ENCODE measurements at places on chromosomes 4 and X.

DNA sequence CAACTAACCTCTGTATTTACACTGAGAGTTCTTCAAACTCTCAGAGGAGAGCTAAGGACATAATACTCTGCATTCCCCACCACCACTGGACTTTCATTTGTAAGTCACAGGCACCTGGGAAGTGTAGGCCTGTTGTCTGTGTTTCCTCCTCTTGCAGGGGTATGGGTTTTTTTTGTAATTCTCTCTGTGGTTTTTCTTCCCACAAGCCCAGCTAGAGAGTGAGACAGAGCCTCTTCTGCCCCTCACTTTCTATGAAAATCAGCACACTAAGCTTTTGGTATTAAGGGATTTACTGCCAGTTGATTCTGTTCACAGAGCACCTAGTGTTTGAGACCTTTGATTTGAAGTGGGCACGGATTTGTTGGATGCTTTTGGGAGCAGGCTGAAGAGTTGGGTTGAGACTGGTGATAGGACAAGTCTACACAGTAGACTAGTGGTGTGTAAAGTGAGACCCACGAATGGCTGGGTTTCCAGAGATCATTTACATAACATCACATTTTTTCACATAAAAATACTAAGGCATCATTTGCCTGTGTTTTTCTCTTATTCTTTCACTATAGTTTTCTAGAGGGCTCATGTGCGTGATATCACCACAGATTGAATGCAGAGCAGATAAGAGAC, 28.9 kb upstream of the WDR17 start:
- DNase-seq = no peak

DNA sequence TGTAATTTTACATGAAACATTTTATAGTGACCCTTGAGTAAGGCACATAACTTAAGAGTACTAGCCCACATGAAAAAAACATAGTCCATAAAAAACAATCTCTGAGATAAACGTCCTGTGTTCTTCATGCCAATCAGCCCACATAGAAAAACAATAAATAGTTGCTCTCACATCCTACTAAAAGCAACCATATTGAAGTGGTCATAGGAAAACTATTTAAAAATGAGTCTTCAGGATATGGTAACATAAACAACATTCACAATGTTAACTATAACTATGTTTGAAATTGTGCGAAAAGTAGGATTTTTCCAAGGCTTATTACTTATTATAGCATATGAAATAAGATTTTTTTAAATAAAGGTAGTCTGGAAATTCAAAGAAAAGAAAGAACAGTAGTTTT, 77.1 kb upstream of the EPHA5 start:
- DNase-seq = no peak

DNA sequence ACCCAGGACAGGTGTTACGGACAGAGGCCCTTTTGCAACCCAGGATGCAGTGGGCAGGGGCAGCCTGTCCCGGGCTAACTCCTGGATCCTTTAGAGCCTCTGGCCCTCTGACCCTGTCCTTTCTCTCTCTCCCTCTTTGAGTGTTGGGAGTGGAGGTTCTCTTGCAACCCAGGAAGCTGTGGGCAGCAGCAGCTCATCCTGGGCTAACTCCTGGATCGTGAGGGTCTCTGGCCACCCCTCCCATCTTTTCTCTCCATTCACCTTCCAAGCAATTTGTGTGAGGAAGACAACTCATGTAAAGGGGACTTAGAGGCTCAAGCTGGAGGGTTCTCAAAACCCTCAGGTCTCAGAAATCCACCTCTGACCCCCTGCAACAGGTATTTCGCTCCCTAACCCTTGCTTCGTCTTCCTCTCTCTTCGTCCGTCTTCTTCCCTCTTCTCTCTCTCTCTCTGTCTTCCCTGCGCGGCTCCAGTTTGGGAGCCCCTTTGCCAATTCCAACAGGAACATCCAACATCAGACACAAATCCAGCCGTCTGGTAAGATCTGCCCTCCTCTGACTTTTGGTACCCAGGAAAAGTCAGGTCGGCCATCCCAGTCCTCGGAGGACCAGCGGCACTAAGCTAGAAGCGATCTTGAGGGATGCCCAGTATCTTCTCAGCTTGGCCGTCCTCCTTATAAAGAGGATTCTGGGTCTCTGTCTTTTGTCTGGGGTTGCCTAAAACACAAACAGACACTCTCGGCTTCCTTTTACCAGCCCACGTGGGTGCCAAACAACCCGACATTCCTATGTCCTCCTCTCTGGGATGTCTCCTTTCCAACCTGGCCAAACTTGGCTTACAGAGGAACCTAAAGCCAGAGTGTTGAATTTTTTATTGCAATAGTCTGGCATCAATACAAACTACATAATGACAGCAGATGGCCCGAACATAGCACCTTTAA, 7.9 kb downstream of the ASMTL start:
- no peak for DNase-seq

GRCh38 chrX:107228486-107228819, 22.0 kb downstream of the DNAAF6 start:
- DNase-seq = no peak

GRCh38 chrX:149506349-149506748, 1.2 kb upstream of the IDS start:
- no peak for DNase-seq

DNA sequence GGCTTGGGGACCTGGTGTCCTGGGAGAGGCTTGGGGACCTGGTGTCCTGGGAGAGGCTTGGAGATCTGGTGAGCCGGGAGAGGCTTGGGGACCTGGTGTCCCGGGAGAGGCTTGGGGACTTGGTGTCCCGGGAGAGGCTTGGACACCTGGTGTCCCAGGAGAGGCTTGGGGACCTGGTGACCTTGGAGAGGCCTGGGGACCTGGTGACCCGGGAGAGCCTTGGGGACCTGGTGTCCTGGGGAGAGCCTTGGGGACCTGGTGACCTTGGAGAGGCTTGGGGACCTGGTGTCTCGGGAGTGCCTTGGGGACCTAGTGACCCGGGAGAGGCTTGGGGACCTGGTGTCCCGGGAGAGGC, 12.6 kb downstream of the SHOX start:
- DNase-seq = no peak

- peak; percentile 65 for DNase-seq
These were observed at the start of gene EFHC2 for GRCh38 chrX:44343412-44344141. TSS of gene EFHC2 (minus strand) at chrX:44343672. CDS start at chrX:44343588, 84 bp downstream.

- DNase-seq = no peak
These were observed 12.4 kb downstream of the ZBTB49 start for GRCh38 chr4:4302416-4302815.

DNA sequence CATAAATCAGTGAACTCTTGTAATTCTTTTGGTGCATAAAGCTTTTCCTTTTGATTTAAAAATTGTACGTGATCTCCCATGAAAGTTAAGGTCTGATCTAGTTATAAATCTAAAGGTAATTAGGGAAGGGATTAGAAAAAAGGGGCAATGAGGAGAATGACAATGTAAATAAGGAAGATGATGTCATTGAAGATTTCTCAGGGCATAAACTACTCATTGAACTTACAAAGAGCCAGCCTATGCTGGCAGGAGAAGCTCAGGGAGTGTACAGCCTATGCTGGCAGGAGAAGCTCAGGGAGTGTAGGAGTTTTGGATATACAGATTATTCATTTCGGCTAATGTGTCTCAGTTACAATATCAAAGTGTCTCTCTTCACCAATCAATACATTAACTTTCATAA, 1533.5 kb upstream of the ADGRL3 start:
- no peak for DNase-seq

- no peak for DNase-seq
These were observed 76.7 kb upstream of the IGSF1 start for GRCh38 chrX:131365766-131366165.

DNA sequence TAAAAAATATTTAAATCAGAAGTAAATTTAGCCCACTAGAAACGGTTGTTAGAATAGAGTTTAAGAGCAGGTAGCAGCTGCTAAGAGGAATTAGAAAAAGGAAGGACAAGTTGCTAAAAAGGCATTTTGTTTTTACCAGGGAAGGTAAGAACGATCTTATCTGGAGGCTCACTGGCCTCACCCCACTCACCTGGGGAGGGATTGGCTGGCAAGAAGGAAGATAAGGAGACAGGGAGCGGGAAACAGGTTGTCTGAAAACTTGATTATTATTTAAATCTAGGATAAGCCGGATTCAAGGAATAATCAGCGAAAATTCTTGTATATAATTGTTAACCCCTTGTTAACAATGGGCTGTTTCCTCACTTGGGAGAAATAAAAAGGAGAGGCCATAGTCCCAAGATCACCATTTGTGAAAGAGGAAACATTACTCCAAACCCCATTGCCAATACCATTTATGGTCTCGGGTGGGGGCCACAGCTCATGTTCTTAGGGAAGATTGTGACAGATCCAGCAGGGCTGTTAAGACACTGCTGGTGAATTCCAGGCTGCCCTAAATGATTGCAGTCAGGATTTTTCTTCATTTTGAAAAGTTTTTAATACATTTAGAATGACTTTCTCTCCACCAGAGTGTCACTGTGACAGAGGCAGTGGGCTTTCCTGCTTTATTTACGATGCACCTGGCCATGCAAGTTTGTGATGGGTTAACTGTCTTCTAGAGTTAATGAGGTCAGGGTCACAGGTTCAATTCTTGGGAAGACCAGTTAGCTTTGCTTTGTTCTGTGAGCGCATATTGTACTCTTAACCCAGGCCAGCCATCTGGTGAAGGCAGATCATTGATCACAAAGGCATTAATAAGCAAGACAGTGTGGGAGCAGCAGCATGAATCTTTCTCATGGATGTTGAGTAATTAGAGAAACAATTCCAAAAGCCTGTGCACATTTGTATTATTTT, 106.6 kb downstream of the CEP135 start:
- DNase-seq = no peak

All from H7 (cell line).